ENCODE measurements at places on chromosomes 5 and 9. TPM values are rescaled to one million over a fixed set of nuclear protein-coding genes. Genes with fewer than 3 reads are reported as not detected.

GRCh38 chr9:14677872-14678271 lies 15.4 kb downstream of the ZDHHC21 start:
- H3K4me1 ChIP-seq = no peaks in the 10 kb centered on the region
- H3K27me3 ChIP-seq = no peaks in the 10 kb centered on the region
- no peak overlapping the region for H3K27ac ChIP-seq
- no peaks in the 10 kb centered on the region for H3K36me3 ChIP-seq

GRCh38 chr5:110376281-110376951 lies 350.1 kb downstream of the TMEM232 start:
- H3K36me3 ChIP-seq = no peaks in the 10 kb centered on the region
- H3K27ac ChIP-seq = no peak overlapping the region
- no peak overlapping the region for H3K4me3 ChIP-seq
- no peaks in the 10 kb centered on the region for H3K27me3 ChIP-seq
- no peaks in the 10 kb centered on the region for H3K4me1 ChIP-seq

DNA sequence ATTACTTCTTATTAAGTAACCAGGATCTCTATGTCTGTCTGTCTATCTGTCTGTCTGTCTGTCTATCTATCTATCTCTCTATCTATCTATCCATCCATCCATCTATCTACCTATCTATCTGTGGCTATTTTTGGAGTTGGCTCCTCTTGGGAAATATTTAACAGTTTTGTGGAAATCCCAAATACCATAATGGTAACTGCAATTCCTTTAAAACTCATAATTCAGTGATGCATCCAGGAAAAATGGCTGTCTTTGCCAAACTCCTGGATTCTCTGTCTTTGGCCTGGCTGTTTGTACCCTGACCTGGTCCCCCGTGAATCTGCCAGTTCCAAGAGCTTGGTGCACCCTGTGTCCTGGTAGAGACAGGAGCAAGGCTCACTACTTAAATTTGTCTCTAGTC lies 197.0 kb downstream of the PCSK1 start:
- no peak overlapping the region for H3K4me3 ChIP-seq
- H3K27ac ChIP-seq = no peak overlapping the region
- no peak for DNase-seq

SLC35A4 gene
- 89.9 TPM for total RNA-seq

PCDHB8 gene
- total RNA-seq = 3.7 TPM

DNA sequence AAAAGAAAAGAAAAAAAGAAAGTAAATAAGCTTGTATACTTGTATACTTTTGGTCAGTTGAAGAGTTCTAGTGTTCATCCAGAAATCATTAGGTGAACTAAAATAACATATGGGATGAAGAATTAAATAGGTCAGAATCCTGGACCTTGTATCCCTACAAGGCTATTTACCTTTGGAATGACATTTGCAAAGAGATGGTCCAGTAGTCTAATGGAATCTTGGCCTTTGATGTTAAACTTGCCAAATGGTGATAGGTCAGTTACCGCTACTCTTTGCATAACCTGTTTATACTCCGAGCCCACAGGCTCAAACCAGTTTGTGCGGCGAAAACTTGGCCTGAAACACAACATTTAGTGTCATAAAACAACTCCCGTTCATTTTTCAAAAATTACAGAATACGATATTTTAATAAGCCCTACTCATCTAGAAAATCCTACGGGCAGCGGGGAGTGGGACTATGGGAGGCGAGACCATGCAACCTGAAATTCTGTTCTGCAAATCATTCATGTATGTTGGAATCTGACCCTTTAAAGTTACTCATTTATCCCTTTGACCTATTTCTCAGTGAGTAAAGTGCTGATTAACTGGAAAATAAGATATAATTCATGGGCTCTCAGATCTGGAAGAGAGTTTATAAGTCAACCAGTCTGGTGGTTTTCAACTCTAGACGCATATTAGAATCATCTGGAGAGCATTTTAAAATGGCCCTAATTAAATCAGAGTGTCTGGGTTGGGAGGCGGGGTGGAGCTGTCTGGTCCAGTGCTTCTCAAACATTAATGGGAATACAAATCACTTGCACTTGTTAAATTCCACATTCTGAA lies 38.6 kb downstream of the DMGDH start:
- no peak for DNase-seq
- H3K36me3 ChIP-seq = no peaks in the 10 kb centered on the region
- H3K4me3 ChIP-seq = peak overlapping the region; percentile 41
- no peaks in the 10 kb centered on the region for H3K4me1 ChIP-seq
- H3K27me3 ChIP-seq = no peaks in the 10 kb centered on the region

- H3K27ac ChIP-seq = no peak overlapping the region
- no peak for DNase-seq
- no peaks in the 10 kb centered on the region for H3K36me3 ChIP-seq
- H3K27me3 ChIP-seq = no peaks in the 10 kb centered on the region
Observed at GRCh38 chr5:119315516-119315949, 40.3 kb upstream of the TNFAIP8 start.

Measured in kidney (tissue), 22 donors.